ENCODE measurements at places on chromosomes 2 and 18.

- no peak for DNase-seq
Observed at GRCh38 chr2:232626584-232626983, 6.8 kb upstream of the EFHD1 start.

GRCh38 chr2:24110660-24111303, 12.4 kb downstream of the PFN4 start:
- DNase-seq: no peak

DNA sequence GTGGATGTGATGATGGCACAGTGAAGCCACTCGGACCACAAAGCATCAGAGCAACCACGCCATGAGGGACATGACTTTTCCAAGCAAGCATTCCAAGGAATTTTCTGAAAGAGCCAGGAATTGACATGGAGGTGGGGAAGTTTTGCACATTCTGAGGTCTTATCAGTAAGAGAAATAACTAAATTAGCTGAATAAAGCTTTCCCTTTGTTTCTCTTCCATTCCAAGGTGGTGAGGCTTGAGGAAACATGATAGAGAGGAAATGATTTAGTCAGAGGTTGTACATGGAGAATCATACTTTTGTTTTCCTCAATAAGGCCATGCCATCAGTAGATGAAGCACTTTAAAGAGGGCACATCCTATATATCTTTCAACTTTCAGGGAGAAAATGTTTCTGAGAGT, 115.7 kb upstream of the MMADHC start:
- no peak for DNase-seq

DNA sequence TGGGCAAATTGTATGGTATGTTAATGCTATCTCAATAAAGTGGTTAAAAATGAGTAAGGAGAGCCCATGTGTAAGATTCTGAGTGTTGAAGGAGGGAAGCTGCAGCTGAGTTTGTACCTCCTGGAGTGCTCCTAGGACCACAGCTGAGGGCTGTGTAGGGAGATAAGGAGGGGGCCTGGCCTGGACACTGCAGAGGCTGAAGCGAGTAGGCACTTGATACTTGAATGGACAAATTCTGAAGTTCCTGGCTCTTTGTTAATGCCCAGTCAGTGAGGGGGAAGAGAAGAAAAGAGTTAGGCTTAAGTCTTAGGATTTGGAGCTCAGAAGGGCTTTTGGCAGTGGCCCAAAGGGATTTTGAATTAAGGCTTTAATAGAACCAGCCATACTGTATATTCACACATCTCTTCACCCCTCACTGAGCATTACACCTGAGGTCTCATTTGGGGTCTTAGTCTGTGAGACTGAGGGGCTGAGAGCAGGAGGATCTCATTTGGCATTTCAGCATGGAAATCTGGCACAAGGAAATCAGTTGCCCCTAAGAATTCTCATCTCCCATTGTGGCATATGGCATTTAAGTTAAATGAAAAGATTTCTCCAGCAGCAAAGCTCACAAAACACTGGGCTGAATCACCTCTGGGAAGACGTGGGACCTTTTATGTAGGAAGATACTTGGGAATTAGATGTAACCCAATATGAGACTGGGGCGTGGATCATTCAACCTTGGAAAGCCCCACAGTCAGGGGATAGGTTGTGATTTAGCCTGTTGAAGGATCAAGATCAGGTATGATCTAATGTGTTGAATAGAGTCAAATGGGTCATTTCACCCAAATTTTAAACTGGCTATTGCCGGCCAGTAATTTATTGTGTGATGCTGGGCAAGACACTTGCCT, 46.8 kb downstream of the LIPG start:
- no peak for DNase-seq

- DNase-seq: no peak
Observed at GRCh38 chr18:48581206-48581605, 42.4 kb downstream of the CTIF start.

GRCh38 chr2:233092432-233093165, 32.5 kb downstream of the INPP5D start:
- no peak for DNase-seq

DNA sequence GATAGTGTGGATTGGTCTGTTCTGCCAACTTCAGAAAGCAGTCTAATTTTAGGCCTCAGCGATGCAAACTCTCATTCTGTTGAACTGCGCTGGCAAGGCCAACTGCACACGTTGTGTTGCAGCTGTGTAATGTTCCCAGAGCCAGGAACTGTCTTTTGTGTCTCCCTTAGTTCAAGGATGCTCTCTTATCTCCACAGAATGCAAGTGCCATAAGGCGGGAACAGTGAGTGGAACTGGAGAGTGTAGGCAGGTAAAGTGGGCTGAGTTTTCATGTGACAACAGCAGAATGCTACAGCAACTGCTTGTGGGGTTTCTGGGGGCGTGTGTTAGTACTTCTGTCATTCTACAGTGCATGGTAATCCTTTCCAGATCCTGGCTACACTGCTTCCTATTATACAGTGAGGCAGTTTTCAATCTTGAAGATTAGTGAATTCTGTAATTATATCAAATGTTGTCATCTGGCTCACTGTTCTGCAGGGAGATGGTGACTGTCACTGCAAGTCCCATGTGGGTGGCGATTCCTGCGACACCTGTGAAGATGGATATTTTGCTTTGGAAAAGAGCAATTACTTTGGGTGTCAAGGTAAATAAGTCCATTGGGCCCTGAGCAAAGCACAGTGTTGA, 125.8 kb downstream of the LAMA3 start:
- no peak for DNase-seq

GRCh38 chr2:3557639-3558204, 411 bp downstream of the RNASEH1 start:
- DNase-seq: no peak

- no peak for DNase-seq
Observed at GRCh38 chr2:111188681-111189080, 68.0 kb downstream of the BCL2L11 start.

- DNase-seq: no peak
Observed at GRCh38 chr2:239538357-239539052, 137.7 kb upstream of the HDAC4 start.

GRCh38 chr2:43139501-43139900, 86.9 kb downstream of the ZFP36L2 start:
- no peak for DNase-seq

DNA sequence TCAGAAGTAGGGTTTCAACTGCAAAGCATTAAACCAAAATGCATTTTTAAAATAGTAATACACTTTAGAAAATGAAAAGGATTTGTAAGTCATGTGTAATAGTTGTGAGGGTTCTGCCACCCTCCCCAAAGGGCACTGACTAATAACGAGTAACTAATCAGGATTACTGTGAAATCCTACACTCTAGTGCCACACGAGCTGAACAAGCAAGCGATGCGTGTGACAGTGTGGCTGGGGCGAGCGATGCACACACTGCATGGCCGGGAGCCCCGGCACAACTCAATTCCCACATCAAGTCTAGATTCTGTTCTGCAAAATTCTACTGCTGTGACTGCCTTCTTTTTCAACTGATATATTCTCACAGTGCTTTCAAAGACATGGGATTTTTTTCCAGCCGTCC, 156.4 kb downstream of the SEPTIN10 start:
- DNase-seq: no peak

GRCh38 chr2:143458258-143459190, 329.3 kb downstream of the ARHGAP15 start:
- DNase-seq: no peak

- no peak for DNase-seq
Observed at GRCh38 chr2:60526623-60527022, 26.8 kb downstream of the BCL11A start.

DNA sequence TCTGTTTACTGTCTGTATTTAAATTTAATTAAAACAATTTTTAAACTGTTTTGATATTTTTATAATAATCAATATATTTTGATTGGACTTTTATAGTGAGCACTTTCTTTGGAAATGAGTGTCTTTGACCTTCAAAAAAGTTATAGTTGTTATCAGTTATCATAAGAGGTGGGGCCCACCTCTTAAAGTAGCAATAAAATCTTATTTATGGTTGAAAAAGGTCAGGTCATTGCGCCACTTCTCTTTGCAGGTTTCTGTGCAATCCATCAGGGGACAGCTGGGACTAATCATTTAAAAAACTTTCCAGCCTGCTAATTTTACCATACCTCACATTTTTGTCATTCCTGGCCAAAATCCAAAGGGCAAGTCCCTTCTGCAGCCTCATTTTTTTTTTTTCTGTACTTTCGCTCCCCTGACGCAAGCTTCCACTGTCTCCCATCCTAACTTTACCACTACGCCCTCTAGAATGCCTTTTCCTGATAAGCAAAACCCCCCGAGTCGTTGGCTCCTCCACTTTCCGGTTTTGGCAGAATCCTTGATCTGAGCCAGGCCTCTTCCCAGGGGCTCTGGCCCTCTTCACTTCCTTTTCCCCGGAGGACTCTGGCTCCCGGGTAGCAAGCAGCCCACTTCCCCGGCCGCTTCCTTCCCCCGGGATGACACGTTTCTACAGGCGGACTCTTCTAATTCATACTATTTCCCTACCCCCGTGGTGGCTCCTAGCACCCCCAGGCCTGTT, 1.1 kb upstream of the SEH1L start:
- DNase-seq: peak; percentile 10

GRCh38 chr2:43593254-43593653, 2.6 kb downstream of the THADA start:
- no peak for DNase-seq

DNA sequence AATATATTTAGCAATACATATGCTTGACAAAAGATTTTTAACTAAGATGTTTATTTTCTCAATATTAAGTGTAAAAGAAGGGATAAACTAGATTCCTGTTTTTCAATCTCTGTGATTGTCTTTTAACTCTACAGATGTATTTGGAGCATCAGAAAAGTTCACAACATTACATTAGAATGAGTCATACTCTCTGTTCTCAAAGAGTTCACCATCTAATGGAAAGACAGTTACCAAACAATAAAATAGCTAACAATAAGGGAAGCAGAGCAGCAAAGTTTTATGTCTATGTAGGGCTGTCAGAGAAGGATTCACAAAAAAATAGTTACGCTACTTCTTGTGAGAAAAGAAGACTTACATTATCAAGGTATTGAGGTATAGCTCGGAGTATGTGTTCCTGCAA, 109.2 kb upstream of the MAP2 start:
- DNase-seq: no peak

DNA sequence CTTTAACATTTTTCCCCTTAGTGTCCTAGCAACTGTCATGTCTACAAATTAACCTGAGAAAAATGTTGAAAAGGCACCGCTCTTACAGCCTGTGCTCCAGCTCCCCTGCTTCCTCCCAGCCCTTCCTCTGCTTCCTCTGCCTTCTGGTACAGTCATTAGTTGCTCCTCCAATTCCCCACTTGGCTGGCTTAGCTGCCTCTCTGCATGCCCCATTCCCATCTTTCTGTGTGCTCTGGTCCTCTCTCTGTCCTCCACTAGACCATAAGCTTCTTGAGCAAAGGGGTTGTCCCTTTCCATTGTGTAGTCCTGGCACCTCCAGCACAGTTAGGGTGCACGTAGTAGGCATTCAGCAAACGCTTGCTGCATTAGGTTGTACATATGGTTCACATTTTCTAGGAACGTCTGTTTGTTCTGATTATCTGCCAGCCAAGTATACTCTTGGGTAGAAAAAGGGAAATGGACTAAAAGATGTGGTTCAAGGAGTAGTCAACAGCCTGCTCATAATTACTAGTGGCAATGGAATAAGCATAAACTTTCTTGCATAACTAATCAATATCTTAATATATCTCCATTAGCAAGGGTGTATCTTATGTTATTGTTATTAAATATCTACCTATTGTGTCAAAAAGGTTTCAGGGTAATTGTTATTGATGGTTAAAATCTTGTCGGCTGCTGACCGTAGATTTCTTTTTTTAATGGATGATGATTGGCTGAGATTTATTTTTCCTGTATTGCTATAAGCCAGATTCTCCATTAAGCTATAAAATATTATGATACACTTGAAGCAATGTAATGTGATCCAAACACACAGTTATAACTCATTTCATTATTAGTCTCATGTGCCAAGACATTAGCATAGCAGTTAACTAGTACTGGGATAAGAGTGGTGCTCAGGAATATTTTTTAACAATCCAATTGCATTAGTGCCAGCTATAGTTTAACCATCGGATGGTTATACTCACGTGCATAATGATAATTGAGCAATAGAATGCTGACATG, 340.1 kb downstream of the SLC4A3 start:
- DNase-seq: no peak

- DNase-seq: no peak
Observed at GRCh38 chr2:446303-446874, 158.5 kb upstream of the ALKAL2 start.

Measured in activated CD4-positive, alpha-beta T cell treated with anti-CD3 and anti-CD28 coated beads for 24 hours (primary cell).